ENCODE measurements at places on chromosomes 3 and 15. TPM values are rescaled to one million over a fixed set of nuclear protein-coding genes. Genes with fewer than 3 reads are reported as not detected.

DNA sequence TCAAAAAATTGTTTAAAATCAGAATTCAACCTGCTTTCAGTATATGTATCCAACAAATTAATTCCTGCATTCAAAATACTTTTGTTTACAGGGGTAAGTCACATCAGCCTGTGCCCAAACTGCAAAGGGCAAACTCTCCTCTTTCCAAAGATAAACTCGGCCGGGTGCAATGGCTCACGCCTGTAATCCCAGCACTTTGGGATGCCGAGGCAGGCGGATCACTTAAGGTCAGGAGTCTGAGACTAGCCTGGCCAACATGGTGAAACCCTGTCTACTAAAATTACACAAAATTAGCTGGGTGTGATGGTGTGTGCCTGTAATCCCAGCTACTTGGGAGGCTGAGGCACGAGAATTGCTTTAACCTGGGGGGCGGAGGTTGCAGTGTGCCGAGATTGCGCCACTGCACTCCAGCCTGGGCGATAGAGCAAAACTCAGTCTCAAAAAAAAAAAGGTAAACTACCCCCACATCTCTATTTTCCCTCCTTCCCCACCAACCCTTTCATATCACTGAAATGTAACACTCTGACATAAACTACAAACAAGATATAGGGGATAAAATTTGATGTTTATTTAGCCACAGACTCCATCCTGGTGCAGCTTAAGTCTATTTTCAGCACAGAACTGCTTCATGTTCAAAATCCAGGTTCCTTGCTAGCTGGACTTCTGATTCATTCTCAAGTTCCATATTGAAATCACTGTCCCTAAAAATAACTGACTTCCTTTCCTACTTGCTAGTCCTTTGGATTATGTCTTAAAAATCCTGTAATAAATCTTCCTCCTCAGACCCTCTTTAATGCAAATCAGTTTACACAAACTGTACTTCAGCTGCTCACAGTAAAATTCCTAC, 15.4 kb downstream of the UBP1 start:
- no peak for DNase-seq

DNA sequence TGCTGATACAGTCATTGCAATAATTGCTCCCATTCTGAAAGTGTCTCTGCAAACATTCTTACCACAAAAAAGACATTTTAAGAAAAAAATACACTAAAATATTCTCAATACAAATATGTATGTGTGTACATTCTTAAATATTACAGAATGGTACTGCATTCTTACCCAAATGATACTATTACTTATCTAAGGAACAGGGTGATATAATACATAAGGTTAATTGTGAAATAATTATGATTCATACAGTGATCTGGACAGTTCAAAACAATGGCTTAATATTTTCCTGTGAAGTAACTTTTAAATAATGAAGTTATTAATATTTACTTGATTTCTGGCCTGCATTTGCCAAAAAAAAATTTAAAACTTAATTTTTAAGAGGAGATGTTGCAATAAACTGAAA, 694.6 kb downstream of the TUSC7 start:
- no peak for DNase-seq

GPR149 gene
- polyA plus RNA-seq = not detected

- DNase-seq = no peak
These were observed 37.4 kb upstream of the MRPL3 start for GRCh38 chr3:131540143-131540542.

DNA sequence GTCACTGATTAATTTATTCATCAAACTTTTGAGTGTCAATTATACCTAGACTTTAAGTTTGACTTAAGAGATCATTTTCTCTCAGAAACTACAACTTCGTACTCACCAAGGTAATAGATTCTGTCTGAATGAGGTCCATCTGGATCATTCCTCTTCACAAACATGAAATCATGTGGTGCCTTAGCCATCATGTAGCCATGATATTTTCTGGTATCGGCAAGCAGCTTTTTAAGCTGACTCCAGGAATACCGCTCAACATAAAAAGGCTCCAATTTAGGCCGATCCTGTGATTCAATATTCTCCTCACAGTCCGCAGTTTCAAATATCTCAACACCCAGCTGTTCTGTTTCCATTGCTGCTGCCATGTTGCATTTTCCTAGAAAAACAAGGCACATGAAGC, 5.3 kb downstream of the DPP8 start:
- DNase-seq = no peak

- no peak for DNase-seq
These were observed 100.3 kb downstream of the LIPC start for GRCh38 chr15:58532126-58532525.

CAMK2N2 gene
- polyA plus RNA-seq = 0.24 TPM

DNA sequence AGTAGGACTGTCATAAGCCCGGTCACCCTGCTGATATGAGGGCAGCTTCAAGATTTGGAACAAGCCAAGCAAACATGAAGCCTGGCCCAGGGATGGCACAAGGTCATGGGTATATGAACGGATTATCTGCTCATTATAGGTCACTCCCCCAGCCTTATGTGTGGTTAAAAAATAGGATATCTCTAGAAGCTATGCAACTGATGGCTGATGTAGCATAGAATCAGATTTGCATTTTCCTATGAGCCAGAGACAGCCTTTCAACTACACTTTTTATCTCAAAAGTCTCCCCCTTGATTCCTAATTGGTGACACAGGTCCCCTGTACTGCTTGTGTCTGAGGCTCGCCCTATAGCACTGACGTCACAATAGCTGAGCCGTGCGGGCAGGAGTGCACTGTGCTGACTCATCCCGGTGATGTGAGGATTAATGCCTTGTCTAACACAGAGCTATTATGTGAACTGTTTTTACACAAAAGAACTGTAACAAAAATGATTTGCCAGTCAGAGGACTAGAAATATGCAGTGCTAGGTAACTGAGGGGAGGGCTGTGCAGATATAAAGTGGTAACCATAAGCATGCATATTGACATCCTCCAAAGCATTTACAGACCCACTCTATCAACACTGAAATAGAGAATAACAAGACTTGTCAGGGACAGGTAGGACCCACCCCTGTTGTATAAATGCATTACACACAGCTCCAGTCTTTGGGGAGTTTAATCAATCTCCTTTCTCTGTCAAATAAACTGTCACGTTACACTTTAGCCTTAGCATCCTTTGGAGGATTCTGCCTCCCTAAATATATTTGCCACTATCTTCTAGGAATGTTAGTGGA, 204.9 kb downstream of the TIGIT start:
- DNase-seq = peak; percentile 95

- DNase-seq = no peak
These were observed 59.7 kb downstream of the MSL2 start for GRCh38 chr3:136136454-136136853.
